ENCODE measurements at places on chromosomes 7 and 10.

- no peak for DNase-seq
Observed at GRCh38 chr7:40595832-40596231, 461.0 kb downstream of the SUGCT start.

DNA sequence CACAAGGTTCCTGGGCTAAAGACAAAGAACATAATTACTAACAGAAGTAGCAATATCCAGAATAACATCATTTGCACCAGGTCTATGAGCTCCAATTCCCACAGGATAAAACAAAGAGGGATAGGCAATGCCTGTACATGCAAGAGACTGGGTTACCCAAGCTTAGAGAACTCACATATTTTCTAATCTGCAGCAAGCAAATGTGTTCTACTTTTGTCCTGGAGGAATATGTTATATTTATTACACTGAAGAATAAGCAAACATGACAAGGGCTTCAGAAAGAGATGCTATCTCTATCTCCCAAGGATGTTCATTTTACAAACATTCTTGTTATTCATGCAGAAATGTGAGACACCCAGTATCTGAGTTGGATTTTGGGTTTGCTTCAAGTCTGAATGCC is 118.6 kb downstream of the MDFIC start:
- DNase-seq = no peak

DNA sequence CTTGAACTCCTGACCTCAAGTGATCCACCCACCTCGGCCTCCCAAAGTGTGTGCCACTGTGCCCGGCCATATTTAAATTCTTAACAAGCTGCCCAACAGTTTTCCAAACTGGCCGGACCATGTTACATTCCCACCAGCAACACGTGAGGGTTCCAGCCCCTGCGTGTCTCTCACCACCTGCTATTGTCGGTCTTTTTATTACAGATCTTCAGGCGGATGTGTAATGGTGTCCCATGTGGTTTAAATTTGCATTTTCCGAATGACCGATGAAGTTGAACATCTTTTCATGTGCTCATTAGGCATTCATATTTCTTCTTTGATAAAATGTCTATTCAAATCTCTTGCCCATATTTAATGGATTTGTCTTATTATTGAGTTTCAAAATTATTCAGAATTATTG is 11.5 kb downstream of the ELFN1 start:
- DNase-seq = no peak

- no peak for DNase-seq
Observed at GRCh38 chr10:97228130-97228774, 42.5 kb upstream of the SLIT1 start.

GRCh38 chr10:36888925-36889573 is 236.3 kb upstream of the ANKRD30A start:
- DNase-seq = peak; percentile 19

GRCh38 chr10:1137499-1138163 is 81.4 kb downstream of the WDR37 start:
- no peak for DNase-seq

GRCh38 chr7:139635526-139636302 is 112.2 kb downstream of the CLEC2L start:
- DNase-seq = no peak

DNA sequence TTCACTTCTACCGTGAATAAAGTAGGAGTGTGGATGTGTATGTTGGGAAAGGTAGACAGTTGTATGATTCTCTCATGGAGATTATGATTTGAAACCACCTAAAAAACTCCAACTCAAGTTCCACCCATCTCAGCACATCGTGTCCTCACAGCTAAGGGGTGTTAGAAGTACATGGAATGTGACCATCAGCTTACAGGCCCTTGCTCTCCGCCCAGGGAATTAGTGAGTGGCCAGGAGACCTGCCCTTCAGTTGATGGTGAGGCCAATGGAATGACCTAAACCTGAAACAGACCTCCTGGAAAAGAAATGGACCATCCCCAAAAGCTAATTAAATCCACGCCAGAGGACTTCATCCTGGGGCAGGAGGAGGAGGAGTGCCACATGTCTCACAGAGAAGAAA is 2.1 kb upstream of the WNT2 start:
- no peak for DNase-seq

- DNase-seq = no peak
Observed at GRCh38 chr7:127816354-127817190, 164.6 kb downstream of the SND1 start.

DNA sequence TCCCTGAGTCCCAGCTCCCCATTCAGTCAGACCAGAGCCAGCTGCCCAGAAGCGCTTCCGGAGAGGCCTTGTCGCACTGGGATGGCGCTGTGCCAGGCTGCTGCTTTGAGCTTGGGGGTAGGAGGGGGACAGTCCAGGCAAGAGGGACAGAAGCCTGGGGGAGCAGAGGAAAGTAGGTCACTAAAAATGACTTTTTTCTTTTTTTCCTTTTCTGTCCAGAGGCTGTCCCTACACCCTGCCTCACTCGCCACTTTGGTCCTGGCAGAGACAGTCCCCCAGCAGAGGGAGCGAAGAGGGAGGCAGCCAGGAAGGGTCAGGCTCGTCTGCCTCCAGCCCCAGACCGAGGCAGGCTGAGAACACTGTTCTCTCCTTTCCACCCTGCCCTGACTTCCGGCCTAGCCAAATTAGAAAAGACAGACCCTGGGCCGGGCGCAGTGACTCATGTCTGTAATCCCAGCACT is 15.8 kb upstream of the TRIM8 start:
- DNase-seq = peak; percentile 85

DNA sequence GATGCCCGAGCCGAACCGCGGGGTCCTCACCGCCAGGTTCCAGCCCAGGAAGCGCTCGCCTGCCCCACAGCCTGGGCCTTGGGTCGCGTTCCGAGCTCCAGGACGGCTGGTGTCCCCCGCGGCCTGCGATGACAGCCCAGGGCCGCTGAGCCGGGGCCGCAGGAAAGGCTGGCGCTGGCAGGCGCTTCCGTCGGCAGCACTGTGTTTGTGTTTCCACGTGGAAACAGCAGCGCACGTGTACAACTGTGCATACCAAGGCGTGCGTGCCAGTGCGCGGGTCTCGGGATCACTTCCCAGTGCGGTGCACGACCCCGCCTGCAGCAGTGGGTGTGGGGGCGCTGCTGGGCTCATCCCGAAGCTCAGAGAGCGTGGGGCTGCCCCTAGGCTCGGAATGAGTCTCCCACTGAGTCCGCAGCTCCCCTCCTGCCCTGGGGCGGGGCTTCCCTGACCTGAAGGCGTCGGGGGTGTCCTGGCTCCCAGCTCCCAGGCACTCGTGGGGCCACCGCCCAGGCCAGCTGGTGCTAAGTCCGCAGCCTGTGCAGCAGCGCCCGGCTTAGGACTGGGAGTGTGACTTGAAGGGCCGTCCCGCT is 17.2 kb downstream of the AP5Z1 start:
- no peak for DNase-seq

- no peak for DNase-seq
Observed at GRCh38 chr10:30365278-30365677, 16.2 kb upstream of the MTPAP start.

DNA sequence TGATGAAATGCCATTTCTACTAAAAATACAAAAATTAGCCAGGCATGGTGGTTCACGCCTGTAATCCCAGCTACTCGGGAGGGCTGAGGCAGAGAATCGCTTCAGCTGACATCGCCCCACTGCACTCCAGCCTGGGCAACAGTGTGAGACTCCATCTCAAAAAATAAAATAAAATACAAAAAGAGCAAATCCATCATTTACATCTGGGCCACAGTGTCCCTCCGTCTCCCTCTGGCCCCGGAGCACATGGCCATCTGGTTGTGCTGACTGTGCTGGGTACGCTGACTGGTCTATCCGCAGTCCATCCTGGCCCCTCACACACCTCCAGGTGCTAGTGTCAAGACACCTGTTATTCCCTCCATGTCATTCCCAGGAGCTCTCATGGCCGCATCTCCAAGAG is 42.1 kb downstream of the KCNH2 start:
- no peak for DNase-seq

DNA sequence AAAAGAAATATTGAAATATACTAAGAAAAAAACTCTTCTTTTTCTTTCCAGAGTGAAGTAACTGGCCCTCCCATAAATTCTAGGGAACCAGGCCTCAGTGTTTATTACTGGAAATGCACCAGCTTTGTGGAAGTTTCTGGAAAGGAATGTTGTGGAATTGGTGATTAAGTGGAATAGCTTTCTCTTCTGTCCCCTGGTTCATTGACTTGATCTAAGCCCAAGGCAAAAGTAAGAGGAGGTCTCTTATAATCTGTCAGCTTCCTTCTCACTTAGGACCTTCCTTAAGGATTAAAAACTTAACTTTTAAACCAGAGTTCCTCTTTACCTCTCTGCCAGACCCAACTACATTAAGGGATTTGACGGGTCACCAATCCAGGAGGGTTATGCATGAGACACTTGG is 266.2 kb downstream of the SLC25A13 start:
- no peak for DNase-seq

GRCh38 chr7:1457059-1457948 is 2.0 kb downstream of the MICALL2 start:
- no peak for DNase-seq

DNA sequence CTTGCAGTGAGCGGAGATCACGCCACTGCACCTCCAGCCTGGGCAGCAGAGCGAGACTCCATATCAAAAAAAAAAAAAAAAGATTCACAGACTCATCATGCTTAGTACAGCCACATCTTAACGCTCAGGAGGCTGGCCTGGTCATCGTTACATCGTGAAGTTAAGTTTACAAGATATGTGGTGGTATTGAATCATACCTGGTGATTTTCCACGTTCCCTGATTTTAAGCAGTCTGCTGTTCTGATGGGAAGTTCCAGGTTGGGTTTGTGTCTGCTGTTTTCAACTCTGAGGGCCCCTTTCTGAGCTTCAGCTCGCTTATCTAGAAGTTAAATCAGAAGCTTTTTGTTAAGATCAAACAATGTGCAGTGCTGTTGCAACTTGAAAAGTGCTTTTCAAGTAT is 6.9 kb downstream of the PPP2R2D start:
- no peak for DNase-seq

DNA sequence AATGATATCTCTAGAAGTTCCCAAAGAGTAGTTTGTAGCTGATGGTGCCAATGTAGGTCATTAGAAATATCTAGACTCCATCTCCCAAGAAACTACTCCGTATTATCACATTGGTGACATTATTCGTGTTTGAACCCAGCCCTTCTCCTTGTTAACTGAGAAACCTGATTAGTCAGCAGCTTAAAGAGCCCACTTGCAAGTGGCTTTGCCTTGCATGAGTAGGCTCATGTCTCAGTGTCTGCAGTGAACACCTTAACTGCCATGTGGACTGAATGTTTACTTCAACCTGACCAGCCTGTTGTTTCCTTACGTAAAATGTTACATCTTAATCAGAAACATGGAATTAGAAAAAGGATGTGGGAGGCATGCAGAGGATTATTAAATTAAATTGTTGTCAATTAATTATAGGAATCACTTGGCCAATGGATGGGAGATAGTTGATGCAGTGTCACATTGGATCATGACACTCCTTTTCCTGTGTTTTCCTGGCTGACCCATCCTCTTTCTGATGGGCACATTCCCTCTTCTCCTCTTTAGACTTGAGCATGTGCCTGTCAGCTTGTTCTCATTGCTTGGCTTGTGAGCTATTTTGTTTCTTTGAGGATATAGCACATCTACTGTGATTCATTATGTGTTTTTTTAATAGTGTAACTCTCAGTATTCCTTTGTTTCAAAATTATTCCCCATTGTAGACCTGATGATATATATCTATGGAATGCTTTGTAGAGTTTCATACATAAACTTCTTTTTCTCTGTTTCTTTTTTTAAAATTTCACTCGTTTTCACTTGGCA is 18.0 kb downstream of the STARD3NL start:
- DNase-seq = no peak

GRCh38 chr10:130439766-130440165 is 303.6 kb downstream of the GLRX3 start:
- no peak for DNase-seq

- no peak for DNase-seq
Observed at GRCh38 chr7:93188870-93189634, 37.2 kb downstream of the HEPACAM2 start.

DNA sequence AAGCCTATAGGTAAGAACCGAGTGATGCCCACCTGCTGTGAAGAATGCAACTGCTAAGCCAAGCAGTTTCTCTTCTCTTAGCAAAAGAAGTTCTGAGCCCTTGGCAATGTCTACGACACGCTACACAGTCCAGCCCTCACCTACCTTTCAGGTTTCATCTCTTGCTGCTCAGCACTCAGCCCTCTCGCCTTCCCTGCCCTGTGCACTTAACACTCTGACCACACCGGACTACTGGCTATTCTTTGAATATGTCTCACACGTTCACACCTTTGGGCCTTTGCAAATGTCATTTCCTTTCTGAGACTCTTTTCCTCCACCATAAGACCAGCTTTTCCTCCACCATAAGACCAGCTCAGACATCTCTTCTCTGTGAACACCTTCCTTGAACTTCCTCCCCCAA is 67.0 kb upstream of the ITGB1 start:
- no peak for DNase-seq

DNA sequence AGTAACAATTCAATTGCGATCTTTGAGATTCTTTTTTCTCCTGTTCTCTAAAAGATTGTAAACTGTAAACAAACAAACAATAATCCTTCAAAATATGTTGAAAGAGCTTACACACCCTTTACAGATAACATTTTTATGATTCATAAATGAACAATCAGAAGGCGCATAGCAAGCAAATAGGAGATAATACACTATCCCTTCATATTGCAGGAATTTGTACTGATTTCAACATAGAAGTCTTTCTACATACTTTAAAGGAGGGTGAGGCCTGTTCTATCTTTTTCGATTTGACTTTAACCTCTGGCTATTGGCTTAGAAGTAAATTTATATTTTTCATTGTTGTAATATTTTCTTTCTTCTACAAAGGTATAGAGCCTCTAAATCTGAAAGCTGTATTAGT is 57.2 kb downstream of the TFEC start:
- no peak for DNase-seq

DNA sequence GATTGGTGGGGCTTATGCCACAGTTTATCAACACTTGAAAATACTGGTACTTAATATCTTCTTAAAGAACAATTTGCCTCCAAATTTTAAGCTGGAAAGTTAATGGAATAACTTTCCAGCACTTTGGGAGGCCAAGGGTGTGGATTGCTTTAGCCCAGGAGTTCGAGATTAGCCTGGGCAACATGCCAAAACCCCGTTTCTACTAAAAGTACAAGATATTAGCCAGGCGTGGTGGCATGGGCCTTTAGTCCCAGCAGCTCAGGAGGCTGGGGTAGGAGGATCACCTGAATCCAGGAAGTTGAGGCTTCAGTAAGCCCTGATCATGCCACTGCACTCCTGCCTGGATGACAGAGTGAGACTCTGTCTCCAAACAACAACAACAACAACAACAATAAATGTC is 56.0 kb downstream of the PRF1 start:
- no peak for DNase-seq

GRCh38 chr7:149806726-149807125 is 31.4 kb upstream of the ZNF862 start:
- DNase-seq = no peak
